NCI-H460 (cell line): ENCODE measurements at places on chromosomes 1 and 21.

DNA sequence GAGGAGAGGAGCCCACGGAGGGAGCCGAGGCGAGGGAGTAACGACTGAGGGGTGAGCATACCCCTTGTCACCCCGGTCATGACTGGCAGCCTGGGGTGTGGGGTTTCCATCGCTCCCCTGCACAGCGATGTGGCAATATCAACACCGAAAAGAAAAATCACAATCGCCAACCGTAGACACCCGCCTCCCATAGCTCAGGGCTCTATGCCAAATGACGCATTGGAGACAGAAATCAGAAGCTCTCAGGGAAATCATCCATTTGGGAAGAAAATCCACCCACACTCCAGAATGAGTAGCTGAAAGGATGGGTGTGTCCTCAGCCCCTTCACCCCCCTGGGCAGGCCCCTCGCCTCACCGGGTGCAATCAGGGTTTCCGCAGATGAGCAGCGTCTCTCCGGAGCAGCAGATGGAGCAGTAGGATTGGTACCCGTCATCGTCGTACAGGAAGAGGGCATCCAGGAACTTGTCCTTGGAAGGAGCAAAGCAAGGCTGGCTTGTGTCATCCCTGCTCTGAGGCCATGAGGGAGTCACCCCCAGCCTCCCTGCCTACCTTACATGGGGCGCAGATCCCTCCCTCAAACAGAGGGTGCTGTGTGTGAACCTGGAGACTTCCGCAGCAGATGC lies 2.5 kb downstream of the DNMT3L start:
- no peak for DNase-seq

DNA sequence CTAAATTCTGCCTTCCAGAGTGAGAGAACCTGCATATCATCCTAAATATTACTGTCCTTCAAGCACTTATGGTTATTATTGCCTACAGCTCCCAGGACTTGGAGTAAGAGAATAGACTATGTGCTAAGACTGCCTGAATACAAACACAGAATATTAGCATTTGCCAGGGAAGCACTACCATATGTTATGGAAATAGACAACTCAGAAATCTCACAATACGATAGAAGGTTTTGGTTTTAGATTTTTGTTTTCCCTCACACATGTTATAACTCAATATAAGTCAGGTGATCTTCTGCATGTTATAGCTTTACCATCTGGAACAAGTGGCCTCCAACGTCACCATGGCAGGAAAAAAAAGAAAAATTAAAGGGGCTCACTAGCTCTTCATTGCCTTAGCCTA lies 413.9 kb downstream of the LRRIQ3 start:
- DNase-seq, result no peak

- no peak for DNase-seq
These were observed 1.2 kb downstream of the LAMC1 start for GRCh38 chr1:183024317-183025009.

GRCh38 chr1:217322834-217323233 lies 308.1 kb downstream of the GPATCH2 start:
- DNase-seq, result no peak

DNA sequence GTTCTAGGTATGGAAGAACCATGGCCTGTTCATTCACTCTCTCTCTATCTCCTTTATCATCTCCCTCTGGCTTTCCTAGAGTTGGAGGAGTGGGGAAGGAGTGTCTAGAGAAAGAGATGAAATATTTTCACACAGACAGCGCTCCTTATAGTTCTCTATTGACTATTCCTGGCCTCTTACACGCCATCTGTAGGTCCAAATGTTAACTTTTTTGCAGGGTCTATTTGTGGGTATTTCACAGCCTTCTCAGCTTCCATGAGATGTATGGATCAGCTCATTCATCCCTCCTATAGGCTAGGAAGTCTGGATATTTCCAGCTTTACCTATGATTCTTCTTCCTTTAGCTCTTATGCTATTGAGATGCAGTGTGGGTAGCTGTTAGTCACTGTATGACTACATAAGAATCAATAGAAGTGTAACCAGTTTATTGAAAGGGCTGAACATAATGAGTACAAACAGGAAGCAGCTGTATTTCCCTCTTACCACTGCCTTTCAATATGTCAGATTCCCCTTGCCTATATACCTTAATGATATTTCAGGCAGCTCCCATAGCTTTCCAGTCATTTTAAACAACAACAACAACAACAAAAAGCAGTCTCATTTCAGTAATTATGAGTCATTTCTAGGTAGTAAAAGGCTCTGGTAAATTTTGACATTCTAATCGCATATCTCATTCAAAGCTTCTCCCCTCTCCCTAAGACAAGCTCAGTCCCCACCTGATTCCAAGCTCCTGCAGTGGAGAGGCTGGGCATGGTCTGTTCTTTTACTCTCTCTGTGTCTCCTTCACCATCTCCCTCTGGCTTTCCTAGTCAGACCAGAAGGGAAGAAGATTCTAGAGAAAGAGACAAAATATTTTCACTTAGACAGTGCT lies 149.5 kb downstream of the TTLL7 start:
- DNase-seq, result no peak
